ENCODE measurements at places on chromosomes 1 and 21.

GRCh38 chr1:59767119-59767518, 47.6 kb upstream of the HOOK1 start:
- DNase-seq, result no peak

DNA sequence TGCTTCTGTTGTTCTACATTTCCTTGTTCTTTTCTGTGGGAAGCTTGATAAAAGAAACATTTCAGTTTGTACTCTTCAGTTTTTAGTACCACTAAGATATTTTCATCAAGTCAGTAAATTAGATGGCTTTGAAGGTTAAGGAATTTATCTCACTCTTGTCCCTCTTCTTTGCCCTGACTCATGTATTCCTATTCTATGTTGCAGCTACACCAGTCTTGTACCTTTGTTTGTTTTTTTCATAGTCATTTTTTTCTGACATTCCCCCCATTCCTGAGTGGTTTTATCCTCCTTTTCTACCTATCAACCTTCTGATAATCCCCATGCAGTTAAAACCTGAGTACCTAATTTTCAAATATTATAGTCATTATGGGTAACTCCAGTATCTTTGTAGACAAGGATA, 65.4 kb downstream of the MAST2 start:
- no peak for DNase-seq

- DNase-seq, result no peak
These were observed 10.4 kb upstream of the IL24 start for GRCh38 chr1:206886831-206887230.

DNA sequence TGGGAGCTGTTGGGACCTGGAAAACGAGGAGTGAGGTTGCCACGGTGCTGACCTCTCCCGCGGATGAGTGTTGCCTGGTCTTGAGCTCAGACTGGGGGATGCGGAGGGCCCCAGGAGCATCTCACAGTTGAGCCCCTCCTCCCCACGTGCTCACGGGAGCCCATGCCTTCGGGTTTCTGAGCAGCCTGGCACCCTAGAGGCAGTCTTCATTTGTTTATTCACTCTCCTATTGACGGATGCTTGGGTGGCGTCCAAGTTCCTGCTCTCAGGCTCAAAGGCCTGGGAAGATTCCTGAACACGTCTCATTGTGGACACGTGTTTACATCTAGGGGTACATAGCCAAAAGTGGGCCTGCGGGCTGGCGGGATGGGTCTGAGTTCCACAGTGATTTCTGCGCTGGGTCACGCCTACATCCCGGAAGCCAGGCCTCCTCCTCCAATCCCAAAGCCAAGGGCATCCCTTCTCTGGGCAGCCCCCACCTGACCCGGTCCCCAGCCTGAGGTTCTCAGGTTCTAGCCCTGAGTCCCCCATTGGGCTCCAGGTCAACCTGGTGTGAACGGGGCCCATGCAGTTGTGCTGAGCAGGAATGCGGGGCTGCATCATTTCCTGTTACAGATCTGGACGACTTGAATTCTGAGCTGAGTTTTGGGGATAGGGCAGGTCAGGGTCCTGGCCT, 14.7 kb downstream of the WNT3A start:
- no peak for DNase-seq

DNA sequence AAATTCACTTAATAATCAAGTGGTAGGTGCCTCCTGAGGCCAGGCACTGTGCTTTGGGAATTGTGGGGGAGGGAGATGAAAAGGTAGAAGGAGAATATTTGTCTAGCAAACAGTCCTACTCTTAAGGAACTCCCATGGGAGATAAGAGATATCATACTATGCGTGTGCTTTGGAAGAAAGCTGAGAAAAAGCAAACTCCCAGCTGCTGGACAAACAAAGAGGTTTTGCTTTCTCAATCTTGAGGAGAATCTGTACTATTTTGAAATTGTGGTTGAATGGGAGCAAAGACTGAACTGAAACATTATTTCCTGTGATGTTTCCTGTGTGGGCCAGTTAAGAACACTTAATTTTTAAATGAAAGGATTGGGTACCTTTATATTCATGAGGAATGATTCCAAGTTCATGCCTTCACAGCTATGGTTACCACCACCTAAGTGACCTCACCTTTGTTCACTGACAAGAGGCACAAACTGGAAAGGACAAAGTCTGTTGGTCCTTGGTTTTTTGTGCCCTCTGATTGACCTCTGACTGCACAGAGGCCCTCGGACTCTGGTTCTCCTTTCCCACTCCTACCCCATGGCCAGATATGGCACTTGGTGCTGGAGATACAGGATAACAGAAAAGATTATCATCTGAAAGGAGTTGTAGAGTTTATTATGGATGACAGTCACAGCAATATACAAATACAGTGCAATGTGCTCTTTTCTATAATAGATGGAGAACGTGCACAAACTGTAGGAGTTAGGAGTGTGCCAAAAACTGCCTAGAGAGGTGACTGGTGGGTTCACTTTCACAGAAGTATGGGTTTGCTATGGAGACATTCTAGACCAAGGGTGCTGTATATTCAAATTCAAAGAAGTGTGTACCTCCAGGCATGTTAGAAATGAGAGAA, 1.6 kb downstream of the CD53 start:
- no peak for DNase-seq

DNA sequence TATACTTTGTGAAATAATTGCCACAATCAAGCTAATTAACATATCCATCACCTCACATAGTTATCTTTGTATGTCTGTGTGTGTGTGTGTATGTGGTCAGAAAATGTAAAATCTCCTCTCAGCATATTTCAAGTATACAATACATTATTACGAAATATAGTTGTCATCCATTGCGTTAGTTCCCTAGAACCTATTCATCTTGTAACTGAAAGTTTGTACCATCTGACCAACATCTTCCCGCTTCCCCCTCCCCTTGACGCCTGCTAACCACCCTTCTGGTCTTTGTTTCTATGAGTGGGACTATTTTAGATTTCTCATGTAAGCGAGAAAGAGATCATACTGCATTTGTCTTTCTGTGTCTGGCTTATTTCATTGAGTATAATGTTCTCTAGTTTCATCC, 455.3 kb downstream of the KCNT2 start:
- no peak for DNase-seq

- no peak for DNase-seq
These were observed 103.0 kb downstream of the SMYD3 start for GRCh38 chr1:246404078-246404477.

GRCh38 chr1:23800400-23801337, at the start of gene GALE:
GALE (minus strand) TSS chr1:23800754; CDS start chr1:23799007, 1,747 bp downstream.
- peak; percentile 90 for DNase-seq

DNA sequence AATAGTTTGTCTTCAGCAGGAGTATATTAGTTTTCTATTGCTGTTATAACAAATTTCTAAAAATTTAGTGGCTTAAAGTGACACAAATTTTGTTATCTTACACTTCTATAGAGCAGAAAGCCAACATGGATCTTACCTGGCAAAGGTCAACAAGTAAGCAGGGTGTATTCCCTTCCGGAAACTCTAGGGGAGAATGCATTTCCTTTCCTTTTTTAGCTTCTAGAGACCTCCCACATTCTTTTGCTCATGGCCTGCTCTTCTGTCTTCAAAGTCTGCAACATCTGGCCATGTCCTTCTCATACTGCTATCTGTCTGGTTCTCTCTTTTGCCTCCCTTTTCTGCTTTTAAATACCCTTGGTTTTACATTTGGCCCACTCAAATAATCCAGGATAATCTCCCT, 242.6 kb downstream of the ZNF648 start:
- no peak for DNase-seq

All from HFFc6 (cell line).